Pericardium fibroblast (primary cell): ENCODE measurements at places on chromosomes 7 and 10. TPM values are rescaled to one million over a fixed set of nuclear protein-coding genes. Genes with fewer than 3 reads are reported as not detected.

The ZNF862 gene
- total RNA-seq, result 4.4 and 4.6 TPM in 2 replicates

The SSC4D gene
- total RNA-seq, result 0.34 and 1.2 TPM in 2 replicates

The MEOX2 gene
- total RNA-seq, result 10.3 and 17.0 TPM in 2 replicates

The PTF1A gene
- total RNA-seq, result not detected in 2 replicates

The TWIST1 gene
- 41.0 and 70.1 TPM in 2 replicates for total RNA-seq

The LAMB1 gene
- 454 and 662 TPM in 2 replicates for total RNA-seq

The TMEM26 gene
- 0.12 and 1.6 TPM in 2 replicates for total RNA-seq

The LARP4B gene
- 20.7 and 22.0 TPM in 2 replicates for total RNA-seq

The GRM3 gene
- not detected in 2 replicates for total RNA-seq

The HGF gene
- total RNA-seq, result 33.2 and 42.2 TPM in 2 replicates

The CTAGE15 gene
- not detected in 2 replicates for total RNA-seq

The EEPD1 gene
- total RNA-seq, result 2.1 and 5.6 TPM in 2 replicates

The JCAD gene
- total RNA-seq, result 11.3 and 16.6 TPM in 2 replicates

The PRPF18 gene
- total RNA-seq, result 14.9 and 24.4 TPM in 2 replicates

The ADCYAP1R1 gene
- not detected in 2 replicates for total RNA-seq

The TLL2 gene
- total RNA-seq, result under 0.01 TPM in 1 of 2 replicates, not detected in the other

The LIPA gene
- total RNA-seq, result 88.1 and 95.0 TPM in 2 replicates

The CFAP70 gene
- 0.23 and 0.94 TPM in 2 replicates for total RNA-seq

The ACSM6 gene
- total RNA-seq, result not detected in 2 replicates

The DEPP1 gene
- 40.1 and 98.1 TPM in 2 replicates for total RNA-seq

The AKR1C8 gene
- not detected in 2 replicates for total RNA-seq

The BICC1 gene
- 38.8 and 99.4 TPM in 2 replicates for total RNA-seq

The OR2A42 gene
- not detected in 2 replicates for total RNA-seq

The NEUROG3 gene
- not detected in 2 replicates for total RNA-seq

The CTAGE4 gene
- total RNA-seq, result 0.09 and 0.82 TPM in 2 replicates

The CCDC7 gene
- 2.7 and 3.3 TPM in 2 replicates for total RNA-seq

The BUD23 gene
- 31.6 and 45.7 TPM in 2 replicates for total RNA-seq

The SEMA3E gene
- under 0.01 and 0.09 TPM in 2 replicates for total RNA-seq

The SEMA3C gene
- 54.1 and 55.4 TPM in 2 replicates for total RNA-seq

The MCM10 gene
- total RNA-seq, result 1.2 and 8.9 TPM in 2 replicates

The SAP25 gene
- 0.93 and 2.4 TPM in 2 replicates for total RNA-seq

The SEMA3D gene
- total RNA-seq, result 4.7 and 12.1 TPM in 2 replicates

The TRIM74 gene
- not detected in 2 replicates for total RNA-seq

The ZNF775 gene
- 6.4 and 8.2 TPM in 2 replicates for total RNA-seq

The CALHM3 gene
- total RNA-seq, result 0.58 TPM in 1 of 2 replicates, not detected in the other

The CNPY1 gene
- not detected in 2 replicates for total RNA-seq
